Activated naive CD4-positive, alpha-beta T cell treated with Interleukin-2 at 50 U/mL for 16 hours (primary cell): ENCODE measurements at places on chromosomes 3 and 15.

DNA sequence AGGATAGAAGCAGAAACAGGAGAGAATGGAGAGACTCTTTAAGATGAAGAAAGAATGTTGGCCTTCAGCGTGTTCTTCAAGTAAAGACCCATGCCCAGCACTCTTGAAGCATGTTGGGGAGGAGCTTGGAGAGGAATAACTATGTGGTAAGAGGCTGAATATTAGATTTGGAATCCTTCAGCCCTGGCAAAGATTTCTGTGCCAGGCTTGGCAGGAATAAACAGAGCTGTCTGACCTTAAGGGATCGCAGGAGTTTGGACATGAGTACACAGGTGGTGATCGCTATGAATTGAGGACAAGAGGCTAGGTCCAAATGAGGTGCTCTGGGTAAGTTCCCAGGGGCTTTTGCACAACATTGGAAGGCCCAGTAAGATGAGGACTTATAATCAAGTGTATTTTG is 132.6 kb upstream of the TBL1XR1 start:
- no peak for DNase-seq

DNA sequence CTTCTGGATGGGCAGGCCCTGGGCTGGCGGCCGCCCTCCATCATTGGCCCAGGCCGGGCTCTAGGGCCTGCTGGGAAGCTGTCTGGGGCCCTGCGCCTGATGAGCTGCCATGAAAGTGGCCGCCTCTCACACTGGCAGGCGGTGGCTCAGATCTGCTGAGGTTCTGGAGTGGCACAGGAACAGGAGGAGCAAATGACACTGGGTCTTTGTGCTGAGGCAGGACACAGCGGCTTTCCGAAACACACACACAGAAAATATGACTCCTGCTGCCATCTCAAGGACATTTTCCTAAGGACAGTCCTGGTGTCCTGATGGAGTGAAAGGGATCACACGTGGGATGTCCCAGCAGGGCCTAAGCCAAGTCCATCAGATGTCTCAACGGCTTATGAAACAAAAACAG is 103.5 kb downstream of the NUP210 start:
- no peak for DNase-seq

DNA sequence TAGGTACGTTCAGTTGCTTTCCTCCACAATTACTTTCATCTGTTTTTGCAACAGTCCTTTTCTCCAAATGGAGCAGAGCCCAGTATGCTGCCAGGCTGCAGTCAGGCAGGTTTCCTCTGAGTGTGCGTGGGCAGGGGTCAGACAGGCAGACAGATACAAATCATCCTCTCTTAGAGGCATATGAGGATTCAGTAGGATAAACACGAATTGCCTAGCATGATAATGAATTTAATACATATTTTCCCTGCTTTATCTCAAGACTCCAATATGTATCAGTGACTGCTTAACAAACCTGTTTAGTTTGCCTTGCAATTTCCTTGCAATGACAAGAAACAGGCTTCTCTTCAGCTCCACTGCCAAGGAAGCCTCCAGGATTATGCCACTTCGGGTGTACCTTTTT is 140.7 kb upstream of the NR2E3 start:
- DNase-seq = no peak

GRCh38 chr15:87099916-87100315 is 1020.2 kb downstream of the AGBL1 start:
- no peak for DNase-seq

DNA sequence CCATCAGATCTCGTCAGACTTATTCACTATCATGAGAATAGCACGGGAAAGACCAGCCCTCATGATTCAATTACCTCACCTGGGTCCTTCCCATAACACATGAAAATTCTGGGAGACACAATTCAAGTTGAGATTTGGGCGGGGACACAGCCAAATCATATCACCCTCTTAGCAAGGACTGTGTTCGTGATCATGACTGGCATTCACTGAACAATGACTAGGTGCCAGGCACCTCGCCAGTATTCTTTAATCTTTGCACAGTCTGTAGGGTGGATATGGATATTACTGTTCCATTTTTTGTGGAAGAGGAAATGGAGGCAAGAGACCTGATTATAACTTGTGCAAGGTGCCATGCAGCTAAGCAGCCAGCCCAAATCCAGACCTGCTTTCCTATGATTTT is 77.5 kb downstream of the IGF1R start:
- DNase-seq = no peak

DNA sequence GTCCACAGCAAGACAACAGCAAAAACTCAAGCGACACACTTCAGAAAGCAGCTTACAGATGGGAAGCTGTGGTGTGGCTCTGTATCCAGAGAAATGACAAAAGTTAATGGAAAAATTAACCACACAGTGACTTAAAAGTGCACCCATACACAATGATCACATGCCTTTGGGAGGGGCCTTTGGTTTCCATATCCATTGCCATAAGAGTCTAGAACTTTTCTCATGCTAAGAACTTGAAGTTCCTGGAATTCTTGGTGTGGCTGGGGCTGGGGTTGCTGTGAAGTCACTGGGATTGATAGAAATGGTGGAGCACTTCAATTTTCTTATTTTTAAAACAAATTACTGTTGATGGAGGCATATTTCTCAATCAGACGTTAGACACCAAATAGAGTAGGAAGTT is 108.6 kb upstream of the FEZF2 start:
- no peak for DNase-seq

GRCh38 chr15:31062911-31063310 is 38.6 kb downstream of the TRPM1 start:
- DNase-seq = no peak

DNA sequence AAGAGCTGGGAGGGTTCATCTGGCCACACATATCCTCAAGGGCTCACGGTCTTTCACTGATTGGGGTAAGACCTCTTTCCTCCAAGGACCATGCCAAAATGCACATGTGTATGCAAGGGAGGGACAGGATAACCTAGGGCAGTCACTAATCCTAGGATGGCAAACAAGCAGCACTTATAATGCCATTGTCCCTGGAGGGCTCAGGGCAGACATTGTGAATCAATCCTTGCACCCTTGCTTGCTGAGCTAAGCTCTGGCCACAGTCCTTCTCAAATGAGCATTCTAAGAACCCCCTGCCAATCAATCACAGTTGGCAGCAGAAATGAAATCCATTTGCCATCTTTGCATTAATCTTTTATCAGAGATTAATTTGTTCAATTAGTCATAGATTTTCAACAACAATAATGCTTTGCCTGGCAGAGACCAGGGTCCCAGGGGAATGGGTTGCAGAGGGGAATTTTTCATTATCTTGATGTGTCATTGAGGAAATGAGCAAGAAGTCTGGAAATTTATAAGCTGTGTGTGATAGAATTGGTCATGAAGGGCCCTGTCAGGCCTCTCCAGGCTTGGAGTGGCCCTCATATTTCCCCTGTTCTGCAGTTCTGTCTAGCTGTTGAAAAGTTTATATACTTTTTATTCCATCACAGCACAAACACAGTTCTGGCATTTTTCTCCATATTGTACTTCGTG is 57.2 kb upstream of the KY start:
- DNase-seq = no peak

DNA sequence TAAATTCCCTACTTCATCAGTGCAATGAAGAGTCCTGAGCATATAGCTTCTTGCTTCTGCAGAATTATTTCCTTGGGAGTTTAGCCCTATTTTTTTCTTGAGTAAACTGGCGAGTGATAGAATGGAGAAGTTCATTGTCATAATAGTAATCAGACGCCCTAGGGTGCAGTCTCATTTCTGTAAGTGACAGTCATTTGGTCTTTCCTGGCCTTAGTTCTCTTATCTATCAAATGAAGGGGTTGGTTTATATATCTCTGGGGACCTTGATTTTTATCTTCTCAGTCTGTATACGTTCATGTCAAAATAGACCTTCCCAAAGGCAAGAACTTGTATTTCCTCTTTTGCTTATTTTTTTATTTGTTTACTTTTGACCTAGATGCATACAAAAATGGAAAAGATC is 9.9 kb upstream of the ALPK3 start:
- DNase-seq = no peak

DNA sequence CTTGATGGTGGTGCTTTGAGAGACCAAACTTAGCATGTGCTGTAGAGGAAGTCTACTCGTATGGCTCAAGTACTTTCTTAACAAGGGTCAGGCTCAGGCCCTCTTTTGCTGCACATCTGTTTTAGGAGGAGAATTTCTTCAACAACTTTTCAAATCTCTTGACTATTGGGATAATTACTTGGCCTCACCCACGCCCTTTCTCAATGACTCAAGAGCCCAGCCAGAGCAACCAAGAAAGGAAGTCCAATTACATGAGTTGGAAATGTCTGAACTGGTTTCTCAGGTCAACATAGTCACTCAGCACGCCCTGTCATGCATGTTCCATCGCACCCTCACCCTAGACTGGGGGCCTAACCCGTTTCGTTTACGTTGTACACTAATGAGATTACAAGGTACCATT is 44.8 kb upstream of the UMPS start:
- DNase-seq = no peak

DNA sequence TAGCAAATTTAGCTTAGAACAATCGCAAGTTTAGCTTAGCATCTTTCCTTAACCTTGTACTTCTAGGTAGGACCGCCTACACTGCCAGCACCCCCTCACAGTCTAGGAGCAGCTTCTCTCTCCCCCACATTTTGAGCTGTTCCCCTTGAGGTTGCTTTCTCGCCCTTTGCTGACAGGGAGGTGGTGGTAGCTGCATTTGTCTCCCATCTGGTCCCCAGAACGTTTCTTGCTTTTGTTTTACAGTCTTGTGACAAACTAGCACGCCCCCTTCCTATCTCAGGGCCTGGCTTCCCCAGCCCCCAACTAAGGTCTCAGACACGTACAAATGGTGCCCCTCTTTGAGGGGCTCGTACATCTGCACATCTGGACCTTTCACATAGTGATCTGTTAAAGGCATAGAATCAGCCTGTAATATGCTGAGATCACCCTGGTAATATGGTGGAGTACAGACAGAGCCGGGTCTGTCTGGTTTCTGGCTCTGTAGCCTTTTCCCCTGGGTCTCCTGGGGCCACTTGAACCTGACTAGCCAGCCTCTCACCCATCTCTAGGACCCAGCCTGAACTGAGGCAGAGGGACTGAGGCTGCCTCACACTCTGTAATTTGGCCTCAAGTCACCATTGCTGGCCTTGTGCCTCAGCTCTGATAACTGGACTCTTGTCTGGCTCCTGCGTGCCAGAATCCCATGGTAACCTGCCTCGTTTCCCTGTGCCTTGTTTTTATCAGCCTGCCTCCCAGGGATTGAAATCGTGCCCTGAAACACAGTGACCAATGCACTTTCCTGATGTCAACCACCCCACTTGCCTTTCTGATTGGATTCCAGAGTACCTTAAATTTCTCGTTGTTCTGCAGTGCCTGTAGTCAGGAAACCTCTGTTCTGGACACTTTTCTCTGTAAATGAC is 27.7 kb downstream of the CRTC3 start:
- no peak for DNase-seq

- DNase-seq = no peak
Measured at GRCh38 chr15:38672814-38673670, 108.4 kb upstream of the RASGRP1 start.

DNA sequence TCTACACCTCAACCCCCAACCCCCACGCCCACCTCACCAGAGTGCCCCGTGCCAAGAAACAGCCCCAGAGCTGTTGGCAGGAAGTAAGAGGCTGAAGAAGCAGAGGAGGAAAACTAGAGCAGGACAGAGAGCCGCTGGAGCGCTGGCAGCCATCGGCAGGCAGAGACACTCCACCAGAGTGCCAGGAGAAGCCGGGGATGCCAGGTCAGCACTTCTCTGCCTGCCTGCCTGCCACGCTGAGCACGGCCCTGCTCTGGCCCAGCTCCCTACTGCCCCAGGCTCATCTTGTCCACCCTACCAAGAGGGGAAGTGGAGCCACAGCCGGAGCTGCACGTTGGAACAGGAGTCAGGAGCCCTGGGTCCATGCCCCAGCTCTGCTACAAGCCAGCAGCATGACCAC is 29.7 kb downstream of the CACNA2D2 start:
- DNase-seq = no peak

DNA sequence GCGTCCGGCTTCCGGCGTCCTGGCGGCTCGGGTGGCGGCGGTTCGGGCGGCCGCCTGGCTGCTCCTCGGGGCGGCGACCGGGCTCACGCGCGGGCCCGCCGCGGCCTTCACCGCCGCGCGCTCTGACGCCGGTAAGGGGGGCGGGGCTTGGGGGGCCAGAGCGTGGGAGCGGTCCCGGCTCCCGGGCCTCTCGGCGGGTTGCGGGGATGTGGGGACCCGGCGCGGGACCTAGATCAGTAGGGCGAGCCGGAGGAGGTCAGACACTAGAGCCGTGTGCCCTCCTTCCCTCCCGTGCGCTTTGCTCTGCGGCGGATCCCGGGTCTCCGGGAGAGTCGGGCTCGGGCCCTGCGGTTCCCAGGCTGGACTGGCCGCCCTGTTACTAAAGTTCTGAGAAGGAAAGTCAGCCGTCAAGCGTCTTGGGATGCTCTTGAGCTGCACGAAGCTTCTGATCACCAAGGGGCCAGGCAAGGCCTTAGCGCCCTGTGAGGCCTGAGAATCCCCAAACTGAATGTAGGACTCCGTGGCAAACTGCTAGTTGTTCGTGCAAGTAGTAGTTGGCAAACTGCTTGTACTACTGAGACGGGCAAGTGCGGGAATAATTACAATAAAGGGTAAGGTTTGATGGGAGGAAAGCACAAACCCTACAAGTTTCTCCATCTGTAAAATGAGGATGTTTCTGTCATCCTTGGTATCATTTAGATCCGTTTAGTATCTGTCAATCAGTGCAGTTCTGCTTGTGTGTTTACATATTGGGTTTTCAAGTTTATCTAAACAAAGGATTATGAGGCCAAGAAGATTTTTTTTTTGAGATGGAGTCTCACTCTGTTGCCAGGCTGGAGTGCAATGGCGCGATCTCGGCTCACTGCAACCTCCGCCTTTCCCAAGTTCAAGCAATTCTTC is 587 bp downstream of the PIGX start:
- DNase-seq = peak; percentile 74

GRCh38 chr3:105944276-105944675 is 75.5 kb upstream of the CBLB start:
- DNase-seq = no peak

- no peak for DNase-seq
Measured at GRCh38 chr3:193857996-193858395, 265.0 kb downstream of the OPA1 start.

- DNase-seq = no peak
Measured at GRCh38 chr3:131795390-131796090, 239.3 kb downstream of the CPNE4 start.

GRCh38 chr15:101050623-101051290 is 131.6 kb downstream of the LRRK1 start:
- DNase-seq = no peak

DNA sequence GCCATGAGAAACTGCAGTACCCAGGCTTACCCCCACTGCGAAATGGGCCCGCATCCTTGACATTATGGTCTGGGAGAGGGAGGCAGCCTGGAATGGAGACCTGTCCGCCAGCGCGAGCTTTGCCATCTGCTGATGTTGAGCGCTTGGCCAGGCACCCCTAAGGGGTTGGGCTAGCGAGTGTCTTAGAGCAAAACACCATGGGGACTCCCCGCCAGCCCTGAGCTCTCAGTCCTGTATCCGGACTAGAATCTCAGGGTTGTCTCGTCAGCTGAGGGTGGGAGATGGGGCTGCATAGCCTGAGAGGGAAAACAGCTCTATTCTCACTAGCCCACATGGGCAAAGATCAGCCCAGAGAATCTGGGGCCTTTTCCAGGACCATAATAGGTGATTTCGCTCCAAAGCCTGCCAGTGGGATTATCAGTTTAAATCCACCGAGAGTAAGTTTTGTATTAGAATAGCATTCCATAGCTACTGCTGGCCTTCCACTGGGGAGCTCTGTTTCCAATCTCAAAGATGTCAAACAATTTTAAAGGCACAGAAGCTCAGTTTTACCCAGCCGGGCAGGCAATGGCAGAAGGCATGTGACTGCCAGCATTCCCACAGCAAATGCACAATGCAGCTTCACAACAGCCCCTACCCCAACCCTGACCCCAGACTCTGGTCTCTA is 167.5 kb upstream of the TPM1 start:
- no peak for DNase-seq

GRCh38 chr3:147507638-147508286 is 98.6 kb downstream of the ZIC1 start:
- no peak for DNase-seq
